ENCODE measurements at places on chromosomes 4 and X.

GRCh38 chrX:36577006-36577405 is 431.2 kb upstream of the FAM47C start:
- no peaks in the 10 kb centered on the region for H3K4me1 ChIP-seq
- no peaks in the 10 kb centered on the region for H3K27me3 ChIP-seq
- H3K27ac ChIP-seq, result no peak overlapping the region
- DNase-seq, result no peak
- no peaks in the 10 kb centered on the region for H3K36me3 ChIP-seq
- no peak overlapping the region for H3K4me3 ChIP-seq

GRCh38 chrX:46929439-46930261 is 17.4 kb downstream of the JADE3 start:
- H3K36me3 ChIP-seq, result no peaks in the 10 kb centered on the region
- no peak overlapping the region for H3K27ac ChIP-seq
- H3K27me3 ChIP-seq, result no peaks in the 10 kb centered on the region

DNA sequence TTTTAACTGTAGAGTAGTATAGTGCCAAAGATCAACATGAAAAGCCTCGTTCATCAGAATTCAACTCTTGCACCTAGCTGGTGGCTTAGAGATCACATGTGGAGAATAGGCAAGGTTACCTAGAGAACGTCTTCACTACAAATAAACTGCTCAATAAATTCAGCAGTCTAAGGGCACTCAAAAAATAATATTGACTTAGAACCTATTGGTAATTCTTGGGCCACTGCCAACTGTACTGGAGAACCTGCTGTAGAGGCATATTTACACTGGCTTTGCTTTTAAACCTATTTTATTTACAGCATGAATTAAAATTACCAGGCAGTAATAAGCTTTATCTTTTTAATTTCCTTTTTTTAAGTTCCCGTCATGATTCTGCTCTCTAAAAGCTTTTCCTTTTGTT is 343.7 kb downstream of the PDHA2 start:
- no peak overlapping the region for H3K4me3 ChIP-seq
- no peaks in the 10 kb centered on the region for H3K36me3 ChIP-seq
- no peaks in the 10 kb centered on the region for H3K4me1 ChIP-seq
- DNase-seq, result no peak
- no peak overlapping the region for H3K27ac ChIP-seq

DNA sequence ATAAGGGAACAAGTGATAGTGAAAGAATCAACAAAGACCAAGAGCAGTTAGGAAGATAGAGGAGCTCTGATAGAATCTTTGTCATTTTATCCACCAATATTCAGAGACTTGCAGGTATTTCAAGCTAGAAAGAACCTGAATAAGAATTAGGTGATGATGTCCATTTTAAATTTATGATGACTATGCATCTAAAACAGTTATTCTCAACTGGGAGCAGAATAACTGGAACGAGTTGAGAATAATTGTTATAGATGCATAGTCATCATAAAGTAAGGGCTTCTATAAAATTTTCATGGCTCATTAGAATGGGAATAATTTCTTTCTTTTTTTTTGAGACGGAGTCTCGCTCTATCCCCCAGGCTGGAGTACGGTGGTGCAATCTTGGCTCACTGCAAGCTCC is 5.8 kb downstream of the OCIAD1 start:
- no peaks in the 10 kb centered on the region for H3K4me1 ChIP-seq
- H3K36me3 ChIP-seq, result peaks cover 36% of the 10 kb centered on the region
- DNase-seq, result no peak
- no peak overlapping the region for H3K27ac ChIP-seq
- H3K27me3 ChIP-seq, result no peaks in the 10 kb centered on the region

DNA sequence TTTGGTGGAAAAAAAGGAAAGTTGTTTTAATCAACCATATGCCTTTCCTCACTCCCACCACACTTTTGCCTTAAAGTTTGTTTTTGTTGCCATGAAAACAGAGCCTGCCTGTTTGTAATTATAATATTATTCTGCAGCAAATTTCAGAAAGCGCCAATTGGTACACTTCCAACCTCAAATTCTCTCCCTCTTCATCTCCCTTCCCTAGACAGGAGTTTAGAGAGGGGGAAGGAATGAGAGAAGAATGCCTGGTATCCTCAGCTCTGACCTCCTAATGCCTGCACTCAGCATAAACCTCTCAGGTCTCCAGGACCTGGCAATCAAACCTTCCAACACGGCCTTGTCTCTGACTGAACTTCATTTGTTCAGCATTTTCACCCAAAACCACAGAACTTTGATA is 138.4 kb upstream of the HCCS start:
- H3K36me3 ChIP-seq, result no peaks in the 10 kb centered on the region
- H3K4me1 ChIP-seq, result no peaks in the 10 kb centered on the region
- no peak overlapping the region for H3K27ac ChIP-seq
- H3K27me3 ChIP-seq, result no peaks in the 10 kb centered on the region
- DNase-seq, result no peak
- H3K4me3 ChIP-seq, result no peak overlapping the region

DNA sequence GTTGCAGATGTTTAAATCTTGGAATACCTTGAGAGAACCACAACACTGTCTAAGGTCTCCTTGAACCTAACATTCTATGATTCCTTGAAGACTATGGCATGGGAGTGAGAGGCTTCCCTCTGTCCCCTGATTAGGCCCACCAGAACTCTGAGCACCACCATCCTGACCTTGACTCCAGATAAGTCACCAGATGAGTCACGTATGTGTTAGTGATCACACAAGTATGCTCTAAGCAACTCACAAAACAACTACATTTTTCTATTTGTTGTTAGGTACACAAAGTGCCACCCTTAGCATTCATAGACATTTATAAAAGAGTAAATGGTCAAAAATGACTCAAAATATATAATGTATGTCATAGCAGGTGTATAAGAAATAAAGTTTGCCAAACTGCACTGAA is 252.9 kb upstream of the CXXC4 start:
- no peak for DNase-seq
- no peaks in the 10 kb centered on the region for H3K4me1 ChIP-seq
- H3K4me3 ChIP-seq, result no peak overlapping the region
- H3K27me3 ChIP-seq, result no peaks in the 10 kb centered on the region
- H3K27ac ChIP-seq, result no peak overlapping the region
- no peaks in the 10 kb centered on the region for H3K36me3 ChIP-seq

DNA sequence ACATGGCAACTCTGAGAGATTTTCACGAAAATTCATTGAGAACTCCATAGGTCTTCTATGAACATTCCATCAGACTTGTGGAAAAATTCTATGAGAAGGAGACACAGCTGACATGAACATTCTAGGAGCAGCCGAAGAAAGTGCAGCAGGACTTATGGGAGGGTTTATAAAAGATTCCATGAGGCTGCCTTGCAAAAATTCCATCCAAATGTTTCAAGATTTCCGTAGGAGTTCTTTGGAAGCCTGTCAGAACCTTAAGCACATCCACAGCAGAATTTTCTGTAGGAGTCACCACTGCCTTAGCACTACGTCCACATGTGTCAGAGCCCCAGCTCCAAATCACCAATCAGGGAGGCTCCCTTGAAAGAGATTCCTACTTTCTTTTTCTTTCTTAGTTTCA is 67.0 kb upstream of the MSX1 start:
- DNase-seq, result no peak
- no peaks in the 10 kb centered on the region for H3K4me1 ChIP-seq
- H3K27ac ChIP-seq, result no peak overlapping the region
- no peaks in the 10 kb centered on the region for H3K36me3 ChIP-seq

GRCh38 chr4:1244081-1244977 is 4.6 kb downstream of the CTBP1 start:
- H3K4me1 ChIP-seq, result peaks cover 50% of the 10 kb centered on the region

- no peaks in the 10 kb centered on the region for H3K4me1 ChIP-seq
- H3K27ac ChIP-seq, result no peak overlapping the region
- H3K36me3 ChIP-seq, result no peaks in the 10 kb centered on the region
- DNase-seq, result no peak
- no peaks in the 10 kb centered on the region for H3K27me3 ChIP-seq
Observed at GRCh38 chr4:79466621-79467020, 58.6 kb upstream of the GK2 start.

- H3K27me3 ChIP-seq, result no peaks in the 10 kb centered on the region
- DNase-seq, result no peak
- H3K4me3 ChIP-seq, result no peak overlapping the region
- H3K36me3 ChIP-seq, result no peaks in the 10 kb centered on the region
- H3K4me1 ChIP-seq, result no peaks in the 10 kb centered on the region
- H3K27ac ChIP-seq, result no peak overlapping the region
Observed at GRCh38 chrX:148448686-148449085, 51.7 kb upstream of the AFF2 start.

- no peaks in the 10 kb centered on the region for H3K36me3 ChIP-seq
- no peaks in the 10 kb centered on the region for H3K27me3 ChIP-seq
- no peak for DNase-seq
Observed at GRCh38 chr4:176718881-176719280, 73.8 kb downstream of the VEGFC start.

GRCh38 chr4:110059556-110060191 is 138.7 kb downstream of the ELOVL6 start:
- H3K4me1 ChIP-seq, result peaks cover 17% of the 10 kb centered on the region
- DNase-seq, result no peak
- no peaks in the 10 kb centered on the region for H3K27me3 ChIP-seq
- H3K27ac ChIP-seq, result no peak overlapping the region

GRCh38 chr4:165866019-165866650 is 6.9 kb upstream of the TLL1 start:
- no peaks in the 10 kb centered on the region for H3K36me3 ChIP-seq
- H3K27me3 ChIP-seq, result no peaks in the 10 kb centered on the region
- H3K27ac ChIP-seq, result peak overlapping the region; percentile 61
- no peak overlapping the region for H3K4me3 ChIP-seq
- peak; percentile 87 for DNase-seq

DNA sequence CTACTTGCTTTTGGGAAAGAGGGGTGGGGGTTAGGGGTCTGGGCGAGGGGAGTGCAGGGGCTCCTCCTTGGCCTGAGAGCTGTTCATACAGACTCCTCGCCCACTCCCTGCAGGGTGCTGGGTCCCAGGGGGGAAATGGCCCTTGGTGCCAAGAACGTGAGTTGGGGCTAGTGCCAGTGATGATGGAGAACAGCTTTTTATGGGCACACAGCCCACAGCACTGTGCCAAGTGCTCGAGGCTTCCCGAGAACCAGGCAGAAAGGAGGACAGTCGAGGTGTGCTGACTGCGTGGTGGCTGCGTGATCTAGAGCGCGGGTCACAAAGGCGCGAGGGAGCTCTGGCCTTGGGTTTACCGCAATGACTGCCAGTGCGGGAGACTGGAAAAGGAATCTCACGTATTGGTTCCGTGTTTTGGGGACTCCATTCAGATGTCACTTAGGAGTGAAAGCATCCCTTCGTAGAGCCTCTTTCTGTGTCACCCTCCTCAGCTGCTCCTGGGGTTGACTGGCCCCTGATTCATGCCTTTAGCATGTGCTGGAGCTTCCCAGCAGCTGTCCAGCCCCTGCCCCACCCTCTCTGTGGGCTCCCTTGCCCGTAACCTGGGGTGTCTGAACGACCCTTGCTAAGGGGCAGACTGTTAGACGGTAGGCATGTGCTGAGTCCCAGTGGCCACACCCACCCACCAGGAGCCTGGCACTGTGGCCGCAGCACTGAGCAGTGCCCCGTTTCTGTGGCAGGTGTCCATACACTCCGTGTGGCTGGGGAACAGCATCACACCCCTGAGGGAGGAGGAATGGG is 20.9 kb upstream of the MSANTD1 start:
- no peaks in the 10 kb centered on the region for H3K4me1 ChIP-seq
- H3K36me3 ChIP-seq, result peaks cover 82% of the 10 kb centered on the region
- no peak overlapping the region for H3K27ac ChIP-seq
- no peak overlapping the region for H3K4me3 ChIP-seq

GRCh38 chr4:55038176-55038890 is 87.1 kb downstream of the KDR start:
- no peaks in the 10 kb centered on the region for H3K36me3 ChIP-seq
- peaks cover 2% of the 10 kb centered on the region for H3K4me1 ChIP-seq
- no peaks in the 10 kb centered on the region for H3K27me3 ChIP-seq
- H3K4me3 ChIP-seq, result no peak overlapping the region
- no peak for DNase-seq
- no peak overlapping the region for H3K27ac ChIP-seq

DNA sequence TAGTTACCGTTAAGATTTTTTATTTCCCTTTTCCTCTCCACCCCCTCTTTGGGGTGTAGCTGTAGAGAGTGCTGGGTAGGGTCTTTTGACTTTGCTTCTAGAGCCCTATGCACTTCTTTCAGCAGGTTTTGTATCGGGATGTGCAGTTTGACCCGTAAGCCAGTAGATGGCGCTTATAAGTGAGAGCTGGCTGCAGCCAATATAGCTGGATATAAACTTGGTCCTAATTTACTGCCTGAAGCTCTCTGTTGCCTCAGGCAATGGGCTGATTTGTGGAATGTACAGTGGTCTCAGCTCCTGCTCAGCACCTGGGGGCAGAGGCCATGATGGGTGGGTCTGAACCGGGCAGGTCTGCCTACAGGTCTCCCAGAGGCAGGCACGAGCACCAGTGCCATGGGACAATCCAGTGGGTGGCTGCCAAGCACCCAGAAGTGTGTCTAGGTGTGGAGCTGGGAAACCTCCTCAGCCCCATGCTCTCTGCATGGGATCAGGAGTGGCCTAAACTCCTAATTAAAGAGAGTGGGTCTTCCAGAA is 146.5 kb downstream of the SPANXN1 start:
- no peaks in the 10 kb centered on the region for H3K27me3 ChIP-seq
- no peaks in the 10 kb centered on the region for H3K4me1 ChIP-seq
- no peak overlapping the region for H3K4me3 ChIP-seq
- H3K36me3 ChIP-seq, result no peaks in the 10 kb centered on the region
- no peak for DNase-seq

GRCh38 chr4:48112017-48112667 is 21.9 kb downstream of the TXK start:
- peaks cover 4% of the 10 kb centered on the region for H3K4me1 ChIP-seq
- no peaks in the 10 kb centered on the region for H3K27me3 ChIP-seq
- H3K4me3 ChIP-seq, result no peak overlapping the region
- H3K36me3 ChIP-seq, result no peaks in the 10 kb centered on the region
- no peak overlapping the region for H3K27ac ChIP-seq

DNA sequence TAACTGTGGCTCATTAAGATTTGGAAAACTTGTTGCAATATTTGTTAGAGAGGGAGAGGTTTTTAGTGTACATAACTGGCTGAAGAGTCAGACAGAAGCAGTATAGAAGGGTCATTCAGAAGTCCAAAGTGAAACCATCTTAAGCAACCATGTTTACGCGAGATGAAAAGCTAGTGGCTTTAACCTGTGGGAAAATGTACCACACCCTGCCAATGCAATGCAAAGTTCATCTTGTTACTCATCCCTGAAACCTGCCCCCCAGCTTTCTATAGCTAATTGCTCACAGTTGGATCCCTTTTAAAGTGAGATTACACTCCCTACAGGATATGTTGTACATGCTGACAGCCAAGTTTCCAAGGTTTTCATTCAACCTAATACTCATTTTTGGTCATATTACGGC is 96.7 kb upstream of the RAPGEF2 start:
- peak; percentile 89 for DNase-seq
- H3K4me3 ChIP-seq, result no peak overlapping the region
- H3K27me3 ChIP-seq, result no peaks in the 10 kb centered on the region
- H3K27ac ChIP-seq, result peak overlapping the region; percentile 62
- H3K4me1 ChIP-seq, result no peaks in the 10 kb centered on the region

GRCh38 chrX:50622751-50623150 is 152.1 kb upstream of the DGKK start:
- H3K36me3 ChIP-seq, result no peaks in the 10 kb centered on the region
- no peaks in the 10 kb centered on the region for H3K4me1 ChIP-seq
- no peak overlapping the region for H3K27ac ChIP-seq
- no peak for DNase-seq
- no peak overlapping the region for H3K4me3 ChIP-seq

Measured in large intestine (tissue), 12 donors.